Activated CD8-positive, alpha-beta memory T cell treated with anti-CD3 and anti-CD28 coated beads, Interleukin-2, amount 10 ng/mL, durations not matched to agents 7 days and 5 days (primary cell): ENCODE measurements at places on chromosomes 1 and 21. TPM values are rescaled to one million over a fixed set of nuclear protein-coding genes. Genes with fewer than 3 reads are reported as not detected.
A peak's percentile ranks its signal among the peaks of the same experiment; 100 is the strongest.

PRAMEF11 gene
- not detected for total RNA-seq

HENMT1 gene
- 34.1 TPM for total RNA-seq

COL11A1 gene
- total RNA-seq, result not detected

MCOLN3 gene
- total RNA-seq, result 1.1 TPM

MECR gene
- 26.9 TPM for total RNA-seq

CTSE gene
- not detected for total RNA-seq

LRIG2 gene
- 13.6 TPM for total RNA-seq

PSRC1 gene
- 19.6 TPM for total RNA-seq

LCE1F gene
- total RNA-seq, result not detected

FAM72D gene
- total RNA-seq, result 22.7 TPM

COPA gene
- total RNA-seq, result 138 TPM

GRCh38 chr21:31248598-31248997 is 95.5 kb downstream of the TIAM1 start:
- H3K36me3 ChIP-seq, result peaks cover 16% of the 10 kb centered on the region
- H3K27ac ChIP-seq, result no peak overlapping the region
- no peaks in the 10 kb centered on the region for H3K27me3 ChIP-seq
- H3K4me3 ChIP-seq, result no peak overlapping the region

GRCh38 chr21:28118570-28118969 is 874.1 kb downstream of the LTN1 start:
- no peak for DNase-seq
- no peaks in the 10 kb centered on the region for H3K36me3 ChIP-seq
- no peaks in the 10 kb centered on the region for H3K4me1 ChIP-seq
- no peaks in the 10 kb centered on the region for H3K27me3 ChIP-seq
- no peak overlapping the region for H3K27ac ChIP-seq

DNA sequence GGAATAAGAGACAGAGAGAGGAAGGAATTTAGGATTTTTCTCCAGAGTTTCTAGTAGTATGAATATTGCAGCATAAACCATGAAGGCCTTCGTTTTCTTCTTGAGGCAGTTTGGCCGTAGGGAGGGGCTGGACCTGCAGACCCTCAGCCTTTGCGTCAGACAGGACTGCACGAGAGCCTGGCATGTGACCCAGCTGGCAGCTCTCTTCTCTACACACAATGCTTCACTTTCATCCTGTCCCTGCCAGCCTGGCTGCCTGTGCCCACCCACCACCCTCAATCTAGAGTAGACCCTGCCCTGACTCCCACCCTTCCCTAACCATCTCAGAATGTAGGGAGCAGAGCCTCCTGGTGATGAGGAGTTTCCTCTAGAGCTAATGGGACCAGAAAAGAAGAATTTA is 1.6 kb downstream of the CA14 start:
- peaks cover 20% of the 10 kb centered on the region for H3K4me1 ChIP-seq
- H3K27ac ChIP-seq, result no peak overlapping the region
- H3K4me3 ChIP-seq, result no peak overlapping the region
- no peak for DNase-seq

GRCh38 chr1:23244256-23244761 is 27.0 kb upstream of the HTR1D start:
- no peaks in the 10 kb centered on the region for H3K36me3 ChIP-seq
- H3K27ac ChIP-seq, result no peak overlapping the region
- H3K4me3 ChIP-seq, result no peak overlapping the region
- no peak for DNase-seq
- H3K4me1 ChIP-seq, result no peaks in the 10 kb centered on the region
- H3K27me3 ChIP-seq, result peaks cover 2% of the 10 kb centered on the region

DNA sequence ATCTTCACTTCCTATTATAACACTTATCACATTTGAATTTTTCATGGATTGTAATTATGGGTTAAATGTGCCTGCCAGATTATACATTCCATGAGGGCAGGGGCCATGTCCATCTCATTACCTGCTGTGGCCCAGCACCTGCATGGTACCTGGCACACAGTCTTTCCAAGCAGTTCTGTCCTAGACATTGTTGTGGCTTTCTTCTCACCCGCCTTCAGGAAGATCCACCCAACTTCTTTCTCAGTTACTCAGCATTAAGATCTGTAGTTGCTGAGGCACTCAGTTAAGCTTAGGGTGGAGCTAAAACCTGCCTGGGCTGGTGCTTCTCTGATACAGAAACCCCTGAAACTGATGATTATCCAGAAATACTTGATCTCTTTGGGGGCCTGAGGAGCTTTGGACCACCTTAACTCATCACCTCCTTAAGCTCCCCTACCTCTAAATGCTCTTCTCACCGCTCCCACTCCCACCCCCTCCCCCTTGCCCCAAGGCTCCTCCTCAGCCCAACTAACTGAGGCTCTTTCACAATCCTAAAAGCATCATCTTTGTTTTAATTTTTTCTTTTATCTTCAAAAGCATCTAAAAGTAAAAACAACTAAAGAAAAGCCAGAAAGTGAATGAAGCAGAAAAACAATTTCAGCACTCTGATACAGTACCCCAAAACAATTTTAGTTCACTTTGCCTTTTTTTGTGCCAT is 190.6 kb downstream of the FGGY start:
- H3K36me3 ChIP-seq, result no peaks in the 10 kb centered on the region
- no peak overlapping the region for H3K27ac ChIP-seq
- peaks cover 17% of the 10 kb centered on the region for H3K4me1 ChIP-seq
- H3K4me3 ChIP-seq, result no peak overlapping the region
- no peak for DNase-seq
- no peaks in the 10 kb centered on the region for H3K27me3 ChIP-seq

DNA sequence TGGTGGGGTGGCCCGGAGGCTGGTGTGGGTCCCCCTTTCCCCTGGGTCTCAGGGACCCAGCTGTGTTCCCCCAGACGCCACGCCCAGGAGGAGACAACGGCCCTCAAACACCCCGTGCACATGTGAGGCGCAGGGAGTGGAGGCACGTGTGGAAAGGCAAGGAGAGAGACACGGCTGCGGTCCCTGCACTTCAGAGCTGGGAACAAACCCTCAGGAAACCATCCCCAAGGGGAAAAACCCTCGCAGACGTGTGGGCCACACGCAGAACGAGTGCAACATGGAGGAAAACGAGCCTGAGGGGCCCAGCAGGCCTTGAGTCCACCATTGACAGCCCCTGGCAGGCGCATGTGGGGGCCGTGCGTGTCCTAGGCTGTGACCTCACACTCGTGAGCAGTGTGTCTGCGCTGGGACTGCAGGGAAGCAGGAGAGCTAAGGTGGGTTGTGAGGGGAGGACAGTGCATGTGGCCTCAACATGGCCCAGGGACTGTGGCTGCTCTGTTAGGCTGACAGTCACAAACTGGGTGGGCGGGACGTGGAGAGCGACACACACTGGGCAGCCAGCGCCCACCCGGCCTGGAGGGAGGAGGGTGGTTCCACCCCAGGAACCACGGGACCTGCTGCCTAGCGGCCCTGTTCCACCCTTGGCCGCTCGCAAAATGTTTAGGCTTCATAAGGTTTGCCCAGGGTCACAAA is 20.0 kb downstream of the ITGB2 start:
- H3K36me3 ChIP-seq, result peaks cover 59% of the 10 kb centered on the region
- no peak overlapping the region for H3K4me3 ChIP-seq
- no peak overlapping the region for H3K27ac ChIP-seq
- H3K27me3 ChIP-seq, result no peaks in the 10 kb centered on the region
- DNase-seq, result no peak

DNA sequence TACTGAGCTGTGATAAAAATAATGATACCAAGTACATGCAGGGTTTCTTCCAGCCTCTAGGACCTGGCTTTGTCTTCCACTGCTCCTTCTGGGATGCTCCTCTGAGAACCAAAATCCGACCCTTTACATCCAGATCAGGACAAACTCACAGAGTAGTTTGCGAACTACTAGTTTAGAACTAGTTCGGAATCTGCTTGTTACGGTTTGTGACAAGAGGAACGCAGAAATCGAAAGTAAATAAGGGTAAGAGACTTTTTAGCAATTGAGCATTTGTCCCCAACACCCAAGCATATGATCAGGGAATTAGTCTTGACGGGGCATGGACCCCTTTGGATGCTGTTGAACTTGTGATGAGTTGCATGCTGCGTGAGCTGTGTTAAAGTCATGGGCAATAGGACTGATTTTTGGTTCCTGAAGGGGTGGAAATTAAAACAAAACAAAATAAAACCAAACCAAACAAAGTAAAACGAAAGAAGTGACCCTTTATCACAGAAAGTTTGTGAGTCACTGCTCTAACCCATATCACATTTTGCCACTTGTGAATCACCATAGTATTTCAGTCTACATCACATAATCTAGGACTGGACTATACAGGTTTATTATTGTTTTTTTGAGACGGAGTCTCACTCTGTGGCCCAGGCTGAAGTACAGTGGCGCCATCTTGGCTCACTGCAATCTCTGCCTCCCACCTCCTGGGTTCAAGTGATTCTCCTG is 35.7 kb upstream of the ERRFI1 start:
- H3K4me3 ChIP-seq, result no peak overlapping the region
- H3K27me3 ChIP-seq, result peaks cover 18% of the 10 kb centered on the region
- no peak overlapping the region for H3K27ac ChIP-seq
- no peaks in the 10 kb centered on the region for H3K4me1 ChIP-seq
- H3K36me3 ChIP-seq, result no peaks in the 10 kb centered on the region

- DNase-seq, result no peak
- H3K4me1 ChIP-seq, result peaks cover 4% of the 10 kb centered on the region
- peaks cover 1% of the 10 kb centered on the region for H3K36me3 ChIP-seq
- no peak overlapping the region for H3K4me3 ChIP-seq
- H3K27ac ChIP-seq, result no peak overlapping the region
Measured at GRCh38 chr1:43238991-43239469, 30.8 kb upstream of the TMEM125 start.

DNA sequence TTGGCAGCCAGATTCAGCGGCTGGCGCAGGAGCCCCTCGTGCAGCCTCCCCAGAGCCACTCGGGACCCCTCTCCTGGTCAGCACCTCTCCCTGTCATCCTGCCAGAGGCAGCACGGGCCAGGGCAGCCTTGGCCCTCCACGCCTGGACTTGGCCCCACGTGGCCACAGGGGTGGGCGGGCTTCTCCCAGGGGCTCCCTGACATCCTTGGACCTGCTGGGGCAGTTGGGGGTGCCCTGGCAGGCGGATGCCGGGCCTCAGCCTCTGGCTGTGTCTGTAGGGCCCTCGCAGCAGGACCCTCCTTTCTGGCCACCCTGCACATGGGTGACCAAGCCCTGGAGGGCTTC is 60.2 kb downstream of the MORN1 start:
- no peaks in the 10 kb centered on the region for H3K27me3 ChIP-seq
- no peaks in the 10 kb centered on the region for H3K36me3 ChIP-seq
- DNase-seq, result no peak
- H3K4me1 ChIP-seq, result no peaks in the 10 kb centered on the region
- H3K27ac ChIP-seq, result no peak overlapping the region

DNA sequence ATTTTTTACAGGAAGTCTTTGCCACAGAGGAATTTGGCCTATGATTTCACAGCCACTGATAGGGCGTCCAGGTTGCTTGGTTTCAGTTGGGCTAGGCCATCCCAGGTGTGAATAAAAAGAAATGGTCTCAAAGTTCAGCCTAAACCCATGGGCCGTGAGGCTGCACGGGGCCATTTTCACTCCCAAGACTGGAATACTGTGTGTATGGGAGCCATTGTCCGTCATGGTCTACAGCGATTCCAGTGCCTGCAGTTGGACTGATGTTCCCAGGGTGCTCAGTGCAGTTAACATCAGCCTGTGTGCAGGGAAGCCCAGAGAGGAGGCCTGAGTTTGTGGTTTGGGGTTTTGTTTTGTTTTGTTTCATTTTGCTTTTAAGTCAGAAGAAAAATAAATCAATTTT is 133.2 kb downstream of the ADSS2 start:
- peak; percentile 61 for DNase-seq
- peak overlapping the region; percentile 85 for H3K27ac ChIP-seq
- H3K36me3 ChIP-seq, result peaks cover 12% of the 10 kb centered on the region
- H3K4me3 ChIP-seq, result peak overlapping the region; percentile 41
- H3K4me1 ChIP-seq, result peaks cover 54% of the 10 kb centered on the region

DNA sequence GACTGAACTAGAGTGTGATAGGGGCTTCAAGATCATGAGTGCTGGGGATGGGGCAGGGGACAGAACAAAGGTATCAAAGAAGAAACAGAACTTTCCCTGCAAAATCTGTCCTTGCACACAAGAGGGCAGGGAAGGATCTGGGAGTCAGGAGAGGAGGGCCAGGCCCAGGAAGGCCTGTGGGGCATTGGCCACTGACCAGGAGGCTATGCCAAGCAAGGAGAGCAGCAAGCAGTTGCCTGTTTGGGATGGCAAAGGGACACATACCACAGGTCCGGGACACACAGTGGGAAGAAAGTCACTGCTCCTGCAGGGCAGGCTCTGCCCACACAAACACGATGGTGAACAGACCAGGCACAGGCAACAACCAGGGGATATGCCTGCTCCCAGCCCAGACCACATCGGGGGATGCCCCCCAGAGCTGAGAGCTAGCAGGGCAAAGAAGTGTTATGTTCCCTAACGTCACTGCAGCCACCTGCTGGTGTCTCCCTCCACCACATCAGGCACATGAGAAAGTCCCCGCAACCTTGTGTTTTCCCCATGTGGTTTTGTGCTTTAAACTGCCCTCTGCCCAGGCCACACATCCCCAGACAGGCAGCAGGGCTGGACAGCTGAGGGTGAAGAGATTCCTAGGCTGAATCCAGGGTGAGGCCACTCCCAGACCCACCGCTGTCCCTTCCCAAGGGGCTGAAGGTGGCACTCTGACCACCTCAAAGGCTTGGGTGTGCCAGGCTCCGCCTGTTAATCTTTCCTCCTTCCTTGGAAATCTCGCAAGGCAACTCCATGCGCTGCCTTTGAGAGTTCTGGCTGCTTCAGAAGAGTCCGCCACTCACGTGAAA is 53.6 kb downstream of the KIF21B start:
- H3K36me3 ChIP-seq, result peaks cover 14% of the 10 kb centered on the region
- no peaks in the 10 kb centered on the region for H3K27me3 ChIP-seq
- H3K27ac ChIP-seq, result peak overlapping the region; percentile 3
- no peak overlapping the region for H3K4me3 ChIP-seq
- no peak for DNase-seq

DNA sequence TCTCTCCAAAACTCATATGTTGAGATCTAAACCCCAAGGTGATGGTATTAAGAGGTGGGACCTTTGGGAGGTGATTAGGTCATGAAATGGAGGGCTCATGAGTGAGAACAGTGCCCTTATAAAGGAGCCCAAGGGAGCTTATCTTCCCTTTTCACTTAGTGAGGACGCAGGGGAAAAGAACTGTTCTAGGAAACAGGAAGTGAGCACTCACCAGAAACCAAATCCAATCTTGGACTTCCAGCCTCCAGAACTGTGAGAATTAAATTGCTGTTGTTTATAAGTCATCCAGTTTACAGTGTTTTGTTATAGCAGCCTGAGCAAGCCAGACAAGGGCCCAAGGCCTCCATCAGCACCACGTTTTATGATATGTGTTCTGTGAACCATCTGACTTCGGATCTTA is 60.3 kb upstream of the LRRC8D start:
- no peaks in the 10 kb centered on the region for H3K27me3 ChIP-seq
- no peak for DNase-seq
- H3K36me3 ChIP-seq, result peaks cover 13% of the 10 kb centered on the region
- no peak overlapping the region for H3K27ac ChIP-seq
- H3K4me1 ChIP-seq, result peaks cover 84% of the 10 kb centered on the region

- H3K27ac ChIP-seq, result no peak overlapping the region
- H3K27me3 ChIP-seq, result no peaks in the 10 kb centered on the region
- DNase-seq, result no peak
- no peaks in the 10 kb centered on the region for H3K4me1 ChIP-seq
- H3K4me3 ChIP-seq, result no peak overlapping the region
Measured at GRCh38 chr1:24172598-24172997, 14.5 kb downstream of the IFNLR1 start.

GRCh38 chr1:3389093-3389833 is 65.2 kb upstream of the ARHGEF16 start:
- no peaks in the 10 kb centered on the region for H3K36me3 ChIP-seq
- H3K27me3 ChIP-seq, result peaks cover 22% of the 10 kb centered on the region
- no peak overlapping the region for H3K4me3 ChIP-seq
- DNase-seq, result no peak
- no peaks in the 10 kb centered on the region for H3K4me1 ChIP-seq
